Caco-2 (cell line): ENCODE measurements at places on chromosomes 16 and 17. TPM values are rescaled to one million over a fixed set of nuclear protein-coding genes. Genes with fewer than 3 reads are reported as not detected.

GRCh38 chr16:62853887-62854286 is 817.6 kb upstream of the CDH8 start:
- no peak for DNase-seq

- no peak for DNase-seq
Observed at GRCh38 chr16:57538235-57538721, 1.9 kb upstream of the CCDC102A start.

DNA sequence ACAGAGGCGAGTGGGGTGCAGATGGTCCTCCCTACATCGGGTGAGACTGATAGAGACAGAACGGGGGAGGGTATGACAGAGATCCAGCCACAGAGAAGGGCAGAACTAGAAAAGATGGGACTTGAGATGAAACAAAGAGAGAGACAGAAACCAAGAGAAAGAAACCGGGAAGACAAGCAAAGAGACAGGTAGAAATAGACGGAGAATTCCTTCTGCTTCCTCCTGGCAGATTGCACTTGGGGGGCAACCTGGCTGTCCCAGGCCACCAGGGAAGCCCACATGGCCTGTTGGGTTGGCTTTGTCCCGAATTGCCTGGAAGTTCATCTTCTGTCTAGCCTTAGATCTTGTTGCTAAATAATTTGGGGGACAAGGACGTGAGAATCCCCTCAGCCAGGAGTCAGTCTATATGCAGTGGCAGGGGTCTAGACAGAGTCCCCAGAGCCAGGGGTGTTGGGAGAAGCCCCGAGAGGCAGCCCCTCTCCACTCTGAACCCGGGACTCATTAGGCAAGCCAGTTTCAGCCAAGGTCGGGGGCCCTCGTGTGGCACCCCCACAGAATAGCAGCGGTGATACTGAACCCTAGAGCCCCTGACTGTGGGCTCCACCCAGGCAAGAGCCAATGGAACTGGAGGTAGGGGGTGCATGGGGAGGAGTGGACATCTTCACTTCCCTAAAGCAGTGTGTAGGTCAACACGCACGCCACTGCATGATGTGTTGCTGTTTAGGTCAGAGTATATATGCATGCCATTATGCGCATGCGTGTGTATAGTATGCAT is 627 bp upstream of the TSPOAP1 start:
- DNase-seq, result no peak

DNA sequence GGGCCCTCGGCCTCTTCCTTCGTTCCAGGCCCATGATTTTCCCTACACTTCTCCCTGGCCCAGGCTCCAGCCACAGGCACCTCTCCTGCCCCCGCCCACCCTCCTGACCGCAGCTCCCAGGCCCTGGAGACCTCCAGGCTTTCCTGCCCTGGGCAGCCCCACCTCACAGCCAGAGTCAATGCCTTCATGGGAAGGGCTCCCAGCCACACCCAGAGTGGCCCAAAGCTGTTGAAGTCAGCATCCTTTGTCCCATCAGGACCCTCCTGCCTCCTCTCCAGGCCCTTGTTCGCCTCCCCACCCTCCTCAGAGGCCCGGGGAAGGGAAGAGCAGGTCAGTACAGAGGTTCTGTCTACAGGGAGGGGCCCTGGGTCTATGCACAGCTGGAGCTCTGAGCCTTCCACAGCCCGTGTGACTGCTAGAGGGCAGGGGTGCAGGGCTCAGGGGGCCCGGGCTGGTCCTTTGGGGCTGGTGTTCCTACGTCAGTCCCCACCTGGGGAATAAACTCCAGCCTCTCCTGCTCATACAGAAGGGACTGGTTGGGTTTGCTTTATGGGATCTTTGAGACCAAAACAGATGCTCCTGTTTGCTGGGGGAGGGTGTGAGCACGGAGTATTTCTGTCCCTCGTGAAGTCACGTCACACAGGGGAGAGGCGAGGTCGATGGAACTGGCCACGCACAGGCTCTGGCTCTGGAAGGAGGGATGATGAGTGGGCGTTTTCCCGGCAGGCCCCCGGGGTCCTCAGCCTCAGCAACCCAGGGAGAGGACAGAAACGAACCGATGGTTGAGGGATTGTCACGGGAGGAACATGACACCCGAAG is 20.3 kb downstream of the TRARG1 start:
- no peak for DNase-seq

- no peak for DNase-seq
Observed at GRCh38 chr17:79652999-79653643, 42.3 kb upstream of the RBFOX3 start.

DNA sequence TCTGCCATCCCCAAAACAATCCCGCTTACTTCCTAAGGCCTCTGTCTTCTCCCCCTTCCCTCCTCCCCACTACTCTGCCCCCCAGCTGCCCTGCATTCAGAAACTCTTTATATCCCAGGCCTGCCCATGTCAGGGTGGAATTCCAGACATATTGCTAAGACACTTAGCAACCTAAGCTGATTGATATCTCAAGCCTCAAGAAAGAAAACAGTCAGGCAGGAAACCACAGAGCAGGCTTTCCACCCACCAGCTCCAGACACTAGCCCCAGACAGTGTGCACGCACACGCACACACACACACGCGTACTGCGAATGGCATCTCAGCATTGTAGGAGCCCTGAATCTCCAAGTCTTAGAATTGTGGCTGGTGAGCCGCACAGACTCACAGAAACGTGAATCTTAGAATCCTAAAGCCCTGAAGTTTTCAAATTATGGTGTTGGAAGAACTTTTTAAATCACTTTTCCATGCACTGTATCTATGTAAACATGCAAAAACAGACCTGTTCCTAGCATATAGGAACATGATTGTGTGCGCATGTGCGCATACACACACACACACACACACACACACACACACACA is 8.8 kb upstream of the LPCAT2 start:
- no peak for DNase-seq

DNA sequence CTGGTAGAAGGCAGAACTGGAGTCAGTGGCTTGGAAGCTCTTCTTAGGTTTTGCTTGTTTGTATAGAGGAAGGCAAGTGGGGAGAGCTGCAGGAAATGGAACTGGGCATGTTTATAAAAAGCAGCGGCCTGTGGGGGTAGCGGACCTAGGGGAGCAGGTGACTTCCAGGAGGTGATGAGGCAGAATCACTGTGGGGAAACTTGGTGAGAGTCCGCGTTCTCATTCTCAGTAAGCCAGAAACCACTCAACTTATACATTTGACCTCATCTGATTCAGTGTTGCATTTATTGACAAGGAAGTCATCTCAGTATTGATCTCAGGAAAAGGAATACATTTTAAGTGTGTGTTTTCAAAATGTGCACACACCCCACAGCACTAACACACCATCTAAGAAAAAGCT is 299.8 kb downstream of the CNTNAP4 start:
- DNase-seq, result no peak

DNA sequence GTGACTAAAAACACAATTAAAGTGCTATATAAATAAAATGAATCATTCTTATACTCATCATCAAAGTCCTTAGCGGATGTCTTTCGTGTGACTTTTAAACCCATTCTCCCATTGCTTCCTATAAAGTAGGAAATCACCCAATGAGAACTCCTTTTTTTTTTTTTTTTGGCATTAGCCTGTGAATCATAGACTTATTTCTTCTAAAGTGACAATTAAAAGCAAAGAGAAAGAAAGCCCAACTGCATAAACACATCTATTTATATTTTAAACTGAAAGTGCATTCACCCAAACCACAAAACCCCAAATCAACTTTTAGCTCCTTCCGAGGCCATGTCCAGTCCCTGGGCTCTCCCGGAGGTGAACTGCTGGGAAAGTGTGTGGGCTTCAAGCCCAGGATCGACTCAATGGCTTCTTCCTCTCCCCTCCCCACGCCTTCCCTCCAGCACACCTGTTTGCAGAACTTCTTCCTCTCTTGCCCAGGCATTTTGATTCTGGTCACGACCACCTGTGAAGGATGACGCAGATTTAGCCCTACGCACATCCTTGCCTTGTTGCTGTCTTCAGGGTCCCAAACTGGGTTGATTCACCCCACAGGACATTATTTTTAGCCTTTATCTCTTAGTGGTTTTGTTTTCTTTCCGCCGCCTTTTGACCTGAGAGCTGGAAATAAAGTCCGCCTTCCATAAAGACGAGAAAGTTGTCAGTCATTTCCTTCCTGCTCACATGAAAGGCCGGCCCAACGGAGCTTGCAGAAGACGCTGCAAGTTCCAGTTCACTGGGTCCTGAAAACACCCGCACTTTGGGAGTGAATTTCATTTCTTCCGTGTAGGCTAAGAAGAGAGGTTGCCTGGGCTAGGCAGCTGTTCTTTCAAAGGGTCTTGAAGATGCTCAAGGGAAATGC is 166.8 kb downstream of the MAP2K6 start:
- DNase-seq, result no peak

- DNase-seq, result no peak
Observed at GRCh38 chr16:89442588-89442987, 47.8 kb downstream of the ANKRD11 start.

DNA sequence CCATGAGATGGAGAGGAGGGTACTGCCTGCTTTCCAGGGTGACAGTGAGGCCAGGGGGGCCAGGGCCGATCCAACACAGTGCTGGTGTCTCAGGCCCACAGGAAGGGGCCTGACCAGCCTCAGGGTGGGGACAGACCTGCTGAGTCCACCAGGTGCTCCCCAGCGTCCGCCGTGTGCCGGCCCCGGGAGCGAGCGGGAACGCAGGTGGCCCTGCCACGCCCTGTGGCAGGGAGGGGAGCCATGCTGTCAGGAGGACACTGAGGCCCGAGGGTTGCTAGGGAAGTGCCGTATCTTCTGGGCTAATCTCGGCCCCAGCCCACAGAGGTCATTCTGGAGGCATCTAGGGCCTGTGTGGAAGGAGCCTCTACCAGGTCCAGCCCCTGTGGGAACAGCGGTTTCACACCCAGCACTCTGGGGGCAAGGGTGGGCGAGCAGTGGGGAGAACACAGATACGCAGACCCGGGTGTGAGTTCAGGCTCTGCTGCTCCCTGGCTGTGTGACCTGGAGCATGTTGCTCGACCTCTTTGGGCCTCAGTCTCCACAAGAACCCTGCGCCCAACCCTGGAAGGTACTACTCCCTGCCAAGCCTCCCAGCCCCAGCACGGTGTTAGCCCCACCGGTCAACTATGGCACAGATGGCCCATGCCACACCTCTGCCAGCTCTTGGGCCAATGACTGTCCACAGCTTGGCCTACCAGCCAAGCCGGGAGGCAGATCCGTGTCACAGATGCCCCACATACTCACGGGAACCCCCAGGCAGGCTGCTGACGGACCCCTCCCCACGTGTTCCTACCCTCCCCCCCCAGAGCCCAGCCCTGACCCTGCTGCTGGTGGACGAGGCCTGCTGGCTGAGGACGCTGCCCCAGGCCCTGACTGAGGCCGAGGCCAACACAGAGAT is 43.9 kb upstream of the ZC3H18 start:
- peak; percentile 40 for DNase-seq

GPR179 gene
- 0.05 TPM in 1 of 2 replicates, not detected in the other for total RNA-seq

STX1B gene
- total RNA-seq, result 0.46 and 0.77 TPM in 2 replicates

VTN gene
- 273 and 298 TPM in 2 replicates for total RNA-seq

TBC1D3K gene
- not detected in 2 replicates for total RNA-seq

FAM171A2 gene
- 3.0 and 3.6 TPM in 2 replicates for total RNA-seq

KRT20 gene
- total RNA-seq, result 0.53 and 1.0 TPM in 2 replicates
